ENCODE measurements at places on chromosomes 13 and 19.

- DNase-seq: no peak
These were observed 433.4 kb downstream of the SLITRK5 start for GRCh38 chr13:88104576-88104975.

- DNase-seq: no peak
These were observed 8.5 kb downstream of the DHRS12 start for GRCh38 chr13:51795419-51795818.

GRCh38 chr19:33956941-33957340 lies 160.3 kb downstream of the KCTD15 start:
- DNase-seq: no peak

- no peak for DNase-seq
These were observed 124.2 kb upstream of the SERP2 start for GRCh38 chr13:44249431-44249836.

GRCh38 chr19:46970815-46971214 lies 48.8 kb upstream of the NPAS1 start:
- DNase-seq: no peak

- DNase-seq: no peak
These were observed 31.0 kb upstream of the MBNL2 start for GRCh38 chr13:97191142-97191541.

DNA sequence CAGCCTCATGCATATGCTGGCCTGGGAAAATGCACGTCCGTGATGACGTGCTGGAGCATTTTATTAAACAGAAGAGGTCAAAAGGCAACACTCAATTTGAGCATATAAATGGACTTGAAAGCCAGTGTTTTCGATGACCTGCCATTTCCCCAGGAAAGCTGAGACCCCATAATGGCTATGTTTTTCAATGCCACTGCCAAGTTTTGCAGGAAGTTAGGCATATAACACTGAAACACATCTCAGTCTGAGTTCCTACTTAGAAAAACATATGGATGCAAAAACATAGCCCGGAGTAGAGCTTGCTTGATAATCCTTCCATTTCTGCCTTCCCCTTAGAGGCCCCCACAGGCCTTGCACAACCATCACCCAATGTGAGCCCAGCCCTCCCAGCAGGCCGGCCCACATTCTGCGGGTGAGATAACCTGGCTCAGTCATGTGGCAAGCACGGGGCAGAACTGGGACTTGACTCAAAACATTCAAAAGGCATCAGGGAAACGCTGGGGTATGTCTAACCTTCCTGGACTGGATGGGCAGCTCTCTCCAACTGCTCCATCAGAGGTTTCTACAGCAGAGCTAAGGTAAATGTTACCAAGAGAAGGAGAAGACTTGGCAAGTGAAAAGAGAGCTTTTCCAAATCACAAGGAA lies 24.9 kb downstream of the EPS15L1 start:
- DNase-seq: no peak

DNA sequence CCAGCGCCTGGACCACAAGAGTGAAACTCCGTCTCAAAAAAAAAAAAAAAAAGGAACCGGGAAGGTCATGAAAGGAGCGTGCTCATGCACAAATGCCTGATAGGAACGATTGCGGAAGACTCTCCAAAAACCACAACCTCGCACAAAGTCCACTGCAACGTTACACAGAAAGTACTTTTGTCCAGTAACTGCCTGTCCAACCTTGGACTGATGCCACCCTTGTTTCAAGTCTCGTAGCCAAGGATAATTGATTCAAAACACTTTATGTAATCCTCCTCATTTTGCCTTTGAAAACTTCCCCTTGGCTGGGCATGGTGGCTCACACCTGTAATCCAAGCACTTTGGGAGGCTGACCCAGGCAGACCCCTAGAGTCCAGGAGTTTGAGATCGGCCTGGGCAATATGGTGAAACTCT lies 13.7 kb downstream of the LGALS7 start:
- no peak for DNase-seq

GRCh38 chr19:46373491-46374359 lies 26.8 kb downstream of the PPP5C start:
- DNase-seq: no peak

GRCh38 chr13:28412981-28413380 lies 81.9 kb downstream of the FLT1 start:
- DNase-seq: no peak

GRCh38 chr13:92984151-92984550 lies 242.5 kb upstream of the GPC6 start:
- DNase-seq: no peak

DNA sequence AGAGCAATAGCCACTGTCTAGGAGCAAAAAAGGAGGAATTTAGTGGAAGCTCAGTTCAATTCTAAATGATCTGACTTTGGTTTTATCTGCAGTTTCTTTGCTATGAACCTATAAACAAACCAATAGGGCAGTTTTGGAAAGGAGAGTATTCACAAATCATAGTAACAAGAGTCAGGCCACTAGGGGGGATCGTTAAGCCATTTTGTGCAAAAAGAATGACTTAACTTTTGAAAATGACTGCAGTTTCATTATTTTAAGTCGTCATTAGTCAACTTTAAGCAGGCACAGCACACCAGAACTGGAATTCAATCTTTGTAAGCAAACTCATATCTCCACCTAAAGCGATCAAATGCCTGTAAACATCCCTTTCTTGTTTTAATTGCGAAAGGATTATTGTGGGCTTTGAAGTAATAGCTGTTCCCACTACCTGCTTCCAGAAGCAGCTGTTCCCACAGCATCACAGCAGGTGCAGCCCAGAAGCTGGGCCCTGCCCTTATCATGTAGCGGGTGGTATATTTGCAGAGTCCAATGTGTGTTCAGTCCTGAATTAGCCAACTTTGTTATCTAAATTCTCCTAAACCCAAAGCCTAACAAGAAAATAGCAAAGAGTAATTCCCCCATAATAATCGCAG lies 51.5 kb downstream of the SOX21 start:
- no peak for DNase-seq

DNA sequence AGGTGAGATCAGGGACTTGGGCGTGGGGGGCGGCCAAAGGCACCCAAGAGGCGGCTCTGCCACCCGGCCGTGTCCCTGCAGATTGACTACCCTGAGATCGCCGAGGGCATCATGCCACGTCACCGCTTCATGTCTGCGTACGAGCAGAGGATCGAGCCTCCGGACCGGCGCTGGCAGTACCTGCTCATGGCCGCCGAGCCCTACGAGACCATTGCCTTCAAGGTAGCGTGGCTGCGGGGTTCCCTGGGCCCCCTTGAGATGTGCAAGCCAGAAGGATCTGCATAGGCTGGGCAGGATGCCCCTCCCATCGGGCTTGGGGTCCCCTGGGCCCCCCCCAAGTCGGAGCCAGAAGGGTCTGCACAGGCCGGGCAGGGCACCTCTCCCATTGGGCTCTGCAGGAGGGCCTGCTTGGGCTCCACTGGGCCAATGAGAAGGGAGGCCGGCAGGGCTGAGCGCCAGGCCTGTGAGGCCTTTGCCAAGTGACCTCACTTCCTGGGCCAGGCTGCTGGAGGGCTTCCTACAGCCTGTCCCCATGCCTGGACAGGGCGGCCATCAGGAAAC lies 2.2 kb upstream of the AMH start:
- DNase-seq: no peak

GRCh38 chr13:112637017-112637801 lies 49.3 kb upstream of the TUBGCP3 start:
- DNase-seq: no peak

DNA sequence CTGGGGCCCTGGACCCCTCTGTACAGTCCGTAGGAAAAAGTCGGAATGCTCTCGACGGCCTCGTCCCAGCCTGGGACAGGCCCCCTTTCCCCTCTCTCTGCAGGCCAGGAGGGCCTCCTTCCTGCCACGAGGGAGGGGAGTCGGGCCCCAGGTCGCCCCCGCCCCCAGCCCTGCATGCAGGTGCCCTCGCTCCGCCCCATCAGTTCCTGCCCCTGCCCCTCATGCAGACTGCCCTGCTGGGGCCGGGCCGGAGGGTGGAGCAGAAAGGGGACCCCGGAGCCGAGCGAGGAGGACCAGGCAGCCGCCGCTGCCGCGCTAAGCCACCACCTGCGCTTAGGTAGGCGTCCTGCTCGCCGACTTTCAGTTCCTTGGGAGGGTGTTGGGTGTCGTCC lies 7.3 kb downstream of the LYL1 start:
- no peak for DNase-seq

DNA sequence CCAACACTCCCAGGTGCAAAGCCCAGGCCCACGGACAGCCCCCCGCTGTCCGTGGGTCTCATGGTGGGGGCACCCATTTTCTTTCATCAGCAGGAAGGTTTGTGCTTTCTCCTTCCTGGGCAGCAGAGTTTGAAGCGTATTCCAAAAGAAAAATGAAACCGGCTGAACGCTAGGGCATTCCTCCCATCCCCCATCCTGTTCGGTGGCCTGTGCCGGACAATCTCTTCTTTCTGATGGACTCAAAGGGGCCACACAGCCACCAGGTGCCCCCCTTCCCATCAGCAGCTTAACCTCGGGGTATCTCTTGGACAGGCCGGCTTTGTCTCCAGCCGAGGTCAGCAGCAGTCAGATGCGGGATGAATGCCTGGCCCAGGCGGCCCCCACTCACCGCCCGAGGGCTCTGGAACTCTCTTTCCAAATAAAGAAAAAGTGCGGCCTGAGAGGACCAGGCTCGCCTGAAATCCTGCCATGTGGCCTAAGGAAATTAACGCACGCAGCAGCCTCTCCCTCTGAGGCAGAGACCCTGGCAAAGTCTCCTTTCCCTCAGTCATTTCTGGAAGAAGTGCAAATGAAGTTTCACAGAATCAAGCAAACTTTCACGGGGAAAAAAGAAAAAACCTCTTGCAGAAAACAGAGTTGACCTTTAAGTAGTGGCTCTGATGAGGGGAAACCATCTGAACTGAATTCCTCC lies 67.8 kb downstream of the RASA3 start:
- DNase-seq: no peak

- no peak for DNase-seq
These were observed 1540.5 kb downstream of the UQCRFS1 start for GRCh38 chr19:27672309-27673047.

- no peak for DNase-seq
These were observed 2.7 kb downstream of the FCHO1 start for GRCh38 chr19:17753976-17754375.

- no peak for DNase-seq
These were observed 92.0 kb downstream of the NHLRC3 start for GRCh38 chr13:39130301-39130700.

- DNase-seq: no peak
These were observed 585.3 kb downstream of the FGF9 start for GRCh38 chr13:22256111-22256639.

DNA sequence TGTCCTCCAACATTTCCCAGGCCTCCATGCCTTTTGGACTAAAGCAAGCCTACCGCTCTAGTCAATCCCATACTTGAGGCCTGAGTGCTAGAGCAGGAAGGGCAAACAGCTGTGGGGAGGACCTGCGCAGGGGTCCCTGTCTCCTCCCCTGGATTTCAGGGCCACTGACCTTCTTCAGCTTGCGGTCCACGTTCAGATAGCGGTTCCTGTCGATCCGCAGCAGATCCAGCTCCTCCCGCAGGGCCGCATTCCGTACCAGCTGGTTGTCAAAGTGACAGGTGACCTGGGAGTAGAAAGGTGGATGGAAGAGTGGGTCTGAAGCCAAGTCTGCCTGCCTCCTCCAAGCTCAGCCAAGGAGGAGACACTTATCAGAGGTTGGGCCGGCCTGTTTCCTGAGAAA lies 14.0 kb upstream of the EMP3 start:
- no peak for DNase-seq

GRCh38 chr13:88154001-88154400 lies 482.8 kb downstream of the SLITRK5 start:
- DNase-seq: no peak

DNA sequence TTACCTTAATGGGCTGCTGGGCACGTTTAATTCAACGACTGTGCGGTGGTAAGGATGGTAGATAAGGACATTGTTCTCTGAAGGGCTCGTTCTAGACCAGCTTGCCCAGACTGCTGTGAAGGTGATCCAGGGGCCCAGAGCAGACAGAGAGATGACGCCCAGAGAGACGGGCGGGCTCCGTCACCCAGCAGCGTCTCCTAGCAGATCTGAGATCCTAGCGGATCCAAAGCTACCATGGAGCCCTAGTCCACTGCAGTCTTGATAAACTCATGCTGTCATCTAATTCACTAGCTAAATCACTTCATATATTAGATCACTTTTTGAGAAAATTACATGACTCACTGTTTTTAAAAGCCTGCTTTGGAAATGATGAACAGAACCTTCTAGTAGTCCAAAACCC lies 21.5 kb downstream of the COL4A2 start:
- no peak for DNase-seq

- DNase-seq: no peak
These were observed 4.7 kb downstream of the IFT88 start for GRCh38 chr13:20571676-20572075.

DNA sequence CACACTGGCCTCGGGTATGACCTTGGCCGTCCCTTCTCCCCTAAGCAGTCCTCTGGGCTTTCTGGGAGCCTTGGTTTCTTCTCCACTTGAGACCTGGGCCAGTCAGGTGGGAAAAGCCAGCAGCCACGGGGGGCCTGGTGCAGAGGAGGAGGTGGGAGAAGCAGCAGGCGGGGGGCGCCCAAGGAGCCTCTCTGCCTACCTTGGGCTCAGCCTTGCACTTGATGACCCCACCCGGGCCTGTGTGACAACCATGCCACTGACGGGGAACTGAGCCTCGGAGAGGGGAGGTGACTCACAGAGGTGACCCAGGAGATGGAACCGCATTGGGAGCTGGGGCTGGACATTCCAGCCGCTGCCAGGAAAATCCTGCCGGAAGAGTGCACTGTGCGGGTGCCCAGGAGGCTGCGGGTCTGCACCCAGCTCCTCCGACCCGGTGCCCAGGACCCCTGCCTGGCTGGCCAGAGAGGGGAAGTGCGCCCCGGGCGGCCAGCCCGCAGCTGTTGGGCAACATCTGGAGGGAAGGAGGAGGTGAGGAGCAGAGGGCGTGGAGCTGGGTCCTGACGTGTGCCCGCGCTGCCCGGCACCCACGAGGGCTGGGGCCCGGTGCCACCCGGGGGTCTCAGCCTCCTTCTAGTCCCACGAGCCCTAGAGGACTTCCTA lies 23.4 kb upstream of the SLC7A10 start:
- no peak for DNase-seq

- no peak for DNase-seq
These were observed 96.5 kb downstream of the UGGT2 start for GRCh38 chr13:95956589-95957148.

DNA sequence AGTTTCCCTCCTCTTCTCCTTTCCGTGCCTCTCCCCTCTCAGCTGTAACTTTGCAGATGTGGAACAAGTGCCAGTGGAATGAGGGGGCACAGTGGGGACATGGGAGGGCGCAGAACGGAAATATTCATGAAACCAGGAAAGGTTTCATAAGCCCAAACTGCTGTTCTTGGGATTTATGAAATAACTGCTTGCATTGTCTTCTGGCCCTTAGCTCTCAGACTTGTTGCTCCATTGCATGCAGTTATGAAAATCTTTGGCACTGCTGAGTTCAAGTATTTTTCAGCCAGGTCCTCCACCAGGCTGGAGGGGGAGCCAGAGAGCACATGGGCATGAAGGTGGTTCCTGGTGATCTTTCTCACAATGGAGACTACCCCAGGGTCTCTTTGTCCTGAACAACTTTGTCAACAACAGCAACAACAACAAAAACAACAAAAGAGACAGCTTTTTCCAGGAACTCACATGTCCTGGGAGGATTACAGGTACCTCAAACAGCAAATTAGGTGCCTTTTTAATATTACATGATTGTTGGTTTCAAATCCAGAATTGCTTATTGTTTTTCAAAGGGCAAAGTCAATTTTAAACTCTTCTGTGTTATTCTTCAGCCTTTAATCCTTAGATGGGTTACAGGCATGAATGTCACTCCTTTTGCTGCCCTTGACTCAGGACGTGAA lies 1.5 kb downstream of the RGCC start:
- no peak for DNase-seq
